ENCODE measurements at places on chromosomes 13 and 19.

DNA sequence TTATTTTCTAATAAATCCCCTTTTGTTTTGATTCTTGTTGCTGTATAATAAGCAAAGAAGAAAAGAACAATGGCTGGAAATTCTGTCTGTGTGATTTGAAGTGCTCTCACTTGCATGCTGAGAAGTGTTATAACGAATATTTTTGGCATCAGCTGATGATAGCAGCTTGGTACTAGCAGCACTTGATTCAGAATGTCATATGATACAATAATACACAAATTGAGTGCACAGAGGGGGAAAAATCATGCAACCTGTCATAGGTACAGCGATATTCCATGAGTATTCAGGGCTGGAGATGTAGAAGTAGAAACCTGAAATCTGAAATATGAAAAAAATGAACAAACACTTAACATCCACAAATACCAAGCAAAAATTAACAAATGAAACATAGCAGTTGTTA, 108.1 kb downstream of the FGF14 start:
- no peak for DNase-seq

GRCh38 chr19:27796073-27796472, 1416.9 kb downstream of the UQCRFS1 start:
- no peak for DNase-seq

DNA sequence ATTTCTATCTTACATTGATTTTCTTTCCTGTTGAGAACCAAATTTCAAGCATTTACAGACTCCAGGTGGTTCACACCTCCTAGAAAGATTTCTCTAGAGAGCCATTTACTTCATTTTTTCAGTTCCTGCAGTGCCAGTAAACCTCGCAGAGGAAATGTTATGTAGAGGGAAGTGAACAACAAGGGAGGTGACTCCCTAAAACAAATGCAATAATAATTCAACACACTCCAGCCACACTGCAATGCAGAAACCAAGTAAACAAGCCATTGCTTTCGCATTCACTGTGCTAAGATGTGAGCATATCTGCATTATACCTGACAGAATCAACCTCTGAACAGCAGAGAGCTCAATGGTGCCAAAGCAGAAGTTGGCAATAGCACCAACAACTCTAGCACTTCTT, 215.1 kb downstream of the RBM26 start:
- DNase-seq, result no peak

DNA sequence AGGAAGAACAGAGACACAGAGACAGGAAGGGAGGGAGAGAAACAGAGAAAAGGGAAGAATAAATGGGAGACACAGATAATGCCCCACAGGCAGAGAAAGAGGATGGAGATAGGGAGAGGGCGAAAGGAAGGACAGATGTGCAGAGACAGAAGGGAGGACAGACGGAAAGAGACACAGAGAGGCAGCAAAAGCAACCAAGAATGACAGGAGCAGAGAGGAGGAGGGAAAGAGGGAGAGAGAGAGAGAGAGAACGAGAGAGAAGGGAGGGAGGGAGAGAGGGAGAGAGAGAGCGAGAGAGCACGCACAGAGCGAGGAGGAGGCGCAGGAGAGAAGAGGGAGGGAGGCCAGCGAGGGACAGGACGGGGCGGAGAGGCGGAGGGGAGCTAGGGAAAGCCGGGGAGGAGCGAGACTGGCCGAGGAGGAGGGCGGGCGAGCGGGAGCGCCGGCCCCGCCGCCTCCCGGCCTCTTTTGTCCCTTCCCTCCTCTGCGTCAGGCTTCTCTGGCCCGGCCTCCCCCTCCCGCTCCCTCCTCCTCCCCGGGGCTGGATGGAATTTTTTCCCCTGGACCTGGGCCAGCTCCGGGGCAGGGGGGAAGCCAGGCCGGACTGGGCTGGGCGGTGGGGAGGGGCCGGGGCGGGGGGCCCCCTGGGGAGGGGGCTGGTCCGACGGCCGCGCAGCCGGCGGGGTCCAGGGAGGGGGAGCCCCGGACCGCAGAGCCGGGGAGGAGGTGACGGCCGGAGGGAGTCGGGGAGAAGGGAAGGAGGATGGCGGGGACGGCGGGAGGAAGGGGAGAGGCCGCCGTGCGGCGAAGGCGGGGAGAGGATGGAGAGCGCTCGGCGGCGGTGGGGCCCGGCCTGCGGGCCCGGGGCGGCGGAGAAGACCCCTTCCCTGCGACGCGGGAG, 4.2 kb upstream of the SPACA6 start:
- no peak for DNase-seq

- no peak for DNase-seq
Observed at GRCh38 chr13:74250738-74251190, 116.6 kb upstream of the KLF12 start.

GRCh38 chr13:65499256-65499655, 1730.9 kb downstream of the PCDH9 start:
- DNase-seq, result no peak

GRCh38 chr13:78309497-78310180, 293.7 kb downstream of the POU4F1 start:
- no peak for DNase-seq

DNA sequence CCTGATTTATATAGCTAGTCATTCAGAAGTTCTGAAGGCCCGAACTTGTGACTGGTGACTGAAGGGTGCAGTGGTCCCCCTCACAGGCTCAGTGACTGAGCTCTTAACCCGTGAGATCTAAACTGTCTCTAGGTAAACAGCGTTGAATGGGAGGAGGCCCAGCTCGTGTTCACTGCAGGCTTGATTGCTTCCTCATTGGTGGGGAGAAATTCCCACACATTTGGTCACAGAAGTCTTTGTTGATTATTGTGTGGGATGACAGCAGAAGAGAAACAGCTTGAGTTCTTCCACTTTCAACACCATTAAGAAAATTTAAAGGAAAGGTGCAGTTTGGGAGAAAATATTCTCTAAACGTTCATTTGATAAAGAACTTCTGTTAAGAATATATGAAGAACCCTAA, 1178.0 kb downstream of the UQCRFS1 start:
- DNase-seq, result no peak

DNA sequence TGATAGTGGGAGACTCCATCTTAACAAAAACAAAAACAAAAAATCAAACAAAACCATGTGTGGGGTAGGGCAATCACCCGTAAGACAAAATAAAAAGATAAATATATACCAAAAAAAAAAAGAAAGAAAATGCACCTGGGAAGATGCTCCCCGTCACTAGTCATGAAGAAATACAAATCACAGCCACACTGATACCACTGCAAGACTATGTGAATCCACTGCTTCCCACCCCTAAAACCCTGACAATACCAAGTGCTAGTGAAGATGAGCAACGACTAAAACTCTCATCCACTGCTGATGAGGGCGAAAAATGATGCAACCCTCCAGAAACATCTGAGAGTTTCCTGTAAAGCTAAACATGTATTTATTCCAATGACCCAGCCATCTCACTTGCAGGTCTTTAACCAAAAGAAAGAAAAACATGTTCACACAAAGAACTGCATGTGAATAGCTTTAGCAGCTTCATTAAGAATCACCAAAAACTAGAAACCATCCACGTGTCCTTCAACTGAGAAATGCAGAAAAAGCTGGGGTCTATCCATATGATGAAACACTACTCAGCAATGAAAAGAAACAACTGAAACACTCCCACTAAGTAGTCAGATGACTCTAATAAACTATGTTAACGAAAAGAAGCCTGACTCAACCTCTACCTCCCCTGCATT, 31.7 kb downstream of the BRD4 start:
- DNase-seq, result no peak

DNA sequence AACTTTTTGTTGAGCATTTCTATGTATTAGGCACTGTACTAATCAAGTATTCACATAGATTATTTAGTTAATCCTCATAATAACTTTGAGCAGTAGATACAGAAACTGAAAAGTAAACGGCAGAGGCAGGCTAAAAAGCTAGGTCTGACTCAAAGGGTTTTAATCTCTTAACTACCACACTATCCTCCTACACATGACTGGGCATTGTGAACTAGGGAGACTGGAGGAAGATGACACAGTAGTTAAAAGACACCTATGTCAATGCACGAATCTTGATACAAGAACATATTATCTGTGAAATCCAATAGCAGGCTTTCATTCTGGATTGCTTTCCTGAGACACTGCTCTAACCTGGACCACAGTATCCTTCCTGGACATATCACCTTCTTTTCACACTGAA, 36.3 kb downstream of the MICU2 start:
- no peak for DNase-seq

DNA sequence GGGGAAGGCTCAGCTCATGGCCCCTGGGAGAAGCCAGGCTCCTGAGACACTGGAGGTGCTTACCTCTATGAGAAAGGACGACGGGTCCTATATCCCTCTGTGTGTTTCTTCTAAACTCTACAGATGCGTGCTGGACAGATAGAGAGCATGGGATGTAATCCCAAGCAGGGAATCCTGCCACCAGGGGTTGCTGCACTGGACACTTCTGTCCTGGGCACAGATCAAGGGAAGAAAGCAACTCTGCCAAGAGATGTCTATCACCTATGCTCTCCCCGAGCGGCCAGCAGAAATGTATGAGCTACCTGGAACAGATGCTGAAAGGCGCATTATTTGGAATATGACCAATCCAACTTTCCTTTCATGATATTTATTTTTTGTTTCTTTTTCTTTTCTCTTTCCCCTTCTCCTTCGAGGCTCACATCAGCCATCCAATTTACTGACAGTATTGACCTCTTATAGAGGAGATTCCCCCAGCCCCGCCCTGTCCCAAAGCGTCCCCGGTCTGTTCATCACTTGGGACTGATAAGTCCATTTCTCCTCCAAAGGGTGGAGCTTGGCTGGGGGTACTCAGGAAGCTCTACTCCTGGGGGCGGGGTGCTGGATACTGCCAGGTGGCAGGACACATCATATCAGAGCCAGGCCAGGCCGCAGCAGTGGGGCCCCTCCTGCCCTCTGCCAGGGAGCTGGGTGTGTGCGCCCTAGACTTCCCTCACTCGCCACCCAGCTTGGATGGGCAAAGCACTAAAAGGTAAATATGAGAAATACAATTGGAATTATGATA, 34.2 kb downstream of the TSHZ3 start:
- no peak for DNase-seq

DNA sequence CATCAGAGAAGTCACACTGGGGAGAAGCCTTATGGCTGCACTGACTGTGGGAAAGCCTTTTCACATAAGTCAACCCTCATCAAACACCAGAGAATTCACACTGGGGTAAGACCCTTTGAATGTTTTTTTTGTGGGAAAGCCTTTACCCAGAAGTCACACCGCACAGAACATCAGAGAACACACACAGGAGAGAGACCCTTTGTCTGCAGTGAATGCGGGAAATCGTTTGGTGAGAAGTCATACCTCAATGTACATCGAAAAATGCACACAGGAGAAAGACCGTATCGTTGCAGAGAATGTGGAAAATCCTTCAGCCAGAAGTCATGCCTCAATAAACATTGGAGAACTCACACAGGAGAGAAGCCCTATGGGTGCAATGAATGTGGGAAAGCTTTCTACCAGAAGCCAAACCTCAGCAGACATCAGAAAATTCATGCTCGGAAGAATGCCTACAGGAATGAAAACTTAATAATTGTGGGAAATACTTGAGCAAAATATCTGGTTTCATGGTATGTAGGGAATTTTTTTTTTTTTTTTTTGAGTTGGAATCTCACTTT, 30.7 kb downstream of the ZNF793 start:
- no peak for DNase-seq

Measured in stimulated activated CD8-positive, alpha-beta memory T cell treated with anti-CD3 and anti-CD28 coated beads, Interleukin-2, amount 100 ng/mL, for 1 hour (primary cell).